Right lung (tissue), 10 donors: ENCODE measurements at places on chromosomes 7 and 10. TPM values are rescaled to one million over a fixed set of nuclear protein-coding genes. Genes with fewer than 3 reads are reported as not detected.

GRCh38 chr10:81806842-81807241 is 68.2 kb upstream of the NRG3 start:
- no peak for DNase-seq

DNA sequence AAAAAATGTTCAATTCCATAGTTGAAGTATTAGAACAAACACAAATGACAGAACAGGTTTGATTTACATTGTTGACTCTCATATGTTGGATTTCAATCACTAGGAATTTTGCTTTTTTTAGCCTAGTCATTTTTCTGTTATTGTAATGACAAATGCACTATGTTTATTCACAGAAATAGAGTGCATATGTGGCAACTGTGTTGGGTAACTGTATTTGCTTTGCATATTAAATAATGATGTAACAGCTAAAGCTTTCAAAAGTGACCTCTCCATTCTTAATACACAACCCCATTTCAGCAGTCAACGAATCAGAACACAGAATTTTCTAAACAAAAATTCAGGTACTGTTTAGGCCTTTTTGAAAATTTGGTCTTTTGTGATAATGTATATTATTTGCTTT is 54.0 kb upstream of the SLC26A5 start:
- DNase-seq = no peak

DNA sequence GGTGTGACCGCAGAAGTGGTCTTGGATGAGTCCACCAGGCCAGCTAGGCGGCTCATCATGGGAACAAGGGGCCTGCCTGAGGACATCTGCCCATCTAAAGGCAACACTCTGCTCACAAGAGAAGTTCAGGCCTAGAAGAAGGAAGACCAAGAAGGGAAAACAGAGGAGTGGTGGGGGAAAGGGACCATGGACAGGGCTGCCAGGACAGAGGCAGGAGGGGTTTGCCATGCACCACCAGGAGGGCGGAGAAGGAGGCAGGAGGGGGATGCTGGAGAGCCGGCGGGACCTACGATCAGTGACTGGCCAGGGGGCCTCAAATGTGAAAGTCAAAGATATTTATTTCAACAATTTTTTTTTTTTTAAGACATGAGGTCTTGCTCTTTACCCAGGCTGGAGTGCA is 33.1 kb downstream of the GAD2 start:
- no peak for DNase-seq

The ANKRD22 gene
- 0.79 TPM for polyA plus RNA-seq

DNA sequence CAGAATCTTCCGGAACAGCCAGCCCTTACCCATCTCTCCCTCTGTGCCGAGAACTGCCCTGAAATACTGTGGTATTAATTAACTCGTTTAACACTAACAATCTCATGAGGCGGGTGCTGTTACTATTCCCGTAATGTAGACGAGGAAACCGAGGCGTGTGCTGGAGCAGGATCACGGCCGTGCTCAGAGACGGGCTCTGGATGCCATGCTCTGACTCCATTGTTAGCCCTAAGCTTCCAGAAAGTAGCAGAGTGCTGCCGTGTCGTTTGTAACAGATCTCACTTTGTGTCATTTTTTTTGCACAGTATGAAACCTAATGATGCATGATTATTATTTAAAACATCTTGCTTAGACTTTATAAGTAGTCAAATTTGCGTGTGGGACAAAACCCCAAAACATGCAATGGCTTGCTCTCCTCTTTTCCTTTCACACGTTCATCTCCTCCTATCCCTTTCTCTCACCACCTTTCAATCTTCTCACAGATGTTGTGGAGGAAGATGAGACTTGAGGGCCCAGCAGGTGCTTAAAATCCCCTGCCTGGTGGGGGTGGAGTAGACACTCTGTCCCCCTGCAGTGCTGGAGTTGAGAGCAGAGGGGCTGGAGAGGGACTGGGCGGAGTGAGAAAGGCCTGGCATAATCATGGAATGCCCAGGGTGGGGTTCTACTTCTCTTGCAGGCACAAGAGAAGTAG is 482 bp upstream of the ACTR3C start:
- DNase-seq = peak; percentile 23

The COL1A2 gene
- 1,095 TPM for polyA plus RNA-seq

DNA sequence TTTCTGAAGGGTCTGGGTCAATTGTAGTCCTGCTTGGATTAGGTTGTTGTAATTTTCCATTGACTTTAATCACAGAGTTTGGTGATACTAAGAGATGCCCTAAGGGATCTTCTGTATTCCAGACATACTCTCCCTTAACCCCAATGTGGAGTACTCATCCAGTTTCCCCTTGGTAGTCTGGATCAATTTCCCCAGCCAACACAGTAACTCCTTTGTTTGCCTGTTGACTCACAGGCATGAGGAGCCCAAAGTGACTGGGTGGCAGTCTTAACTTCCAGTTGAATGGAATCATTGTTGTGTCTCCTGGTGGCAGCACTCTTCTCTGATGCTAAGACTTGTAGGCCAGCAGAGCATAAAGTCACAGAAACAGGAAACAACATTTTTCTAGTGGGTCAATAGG is 41.5 kb upstream of the PIK3CG start:
- no peak for DNase-seq

The NCF1 gene
- polyA plus RNA-seq = 2.3 TPM

GRCh38 chr7:78620920-78621319 is 822.3 kb downstream of the PHTF2 start:
- no peak for DNase-seq

The STEAP4 gene
- polyA plus RNA-seq = 10.9 TPM

- no peak for DNase-seq
Observed at GRCh38 chr10:88661018-88661417, 3.2 kb upstream of the LIPF start.

The DPYSL4 gene
- 13.5 TPM for polyA plus RNA-seq

DNA sequence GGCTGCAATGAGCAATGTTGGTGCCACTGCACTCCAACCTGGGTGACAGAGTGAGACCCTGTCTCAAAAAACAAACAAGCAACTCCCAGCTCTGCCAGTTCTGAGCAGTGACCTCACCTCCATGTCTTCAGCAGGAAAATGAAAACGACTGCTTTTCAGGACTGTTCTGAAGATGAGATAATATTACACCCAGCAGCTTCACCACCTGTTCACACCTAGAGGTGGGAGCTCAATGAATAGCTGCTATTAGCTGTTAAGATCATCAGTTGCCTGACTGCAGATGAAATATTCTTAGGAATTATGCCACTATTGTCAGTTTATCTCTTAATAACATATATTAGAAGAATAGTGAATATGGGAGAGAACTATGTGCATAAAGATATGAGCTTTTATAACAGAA is 48.4 kb upstream of the CYTH3 start:
- no peak for DNase-seq

GRCh38 chr10:132815168-132815857 is 29.4 kb upstream of the NKX6-2 start:
- no peak for DNase-seq

- DNase-seq = no peak
Observed at GRCh38 chr7:155681663-155682062, 37.2 kb downstream of the RBM33 start.

The ZNF722 gene
- not detected for polyA plus RNA-seq

- DNase-seq = no peak
Observed at GRCh38 chr10:71537681-71538080, 141.0 kb downstream of the CDH23 start.

The SLC18A2 gene
- 0.15 TPM for polyA plus RNA-seq

- DNase-seq = no peak
Observed at GRCh38 chr7:134703782-134704181, 57.1 kb downstream of the BPGM start.

DNA sequence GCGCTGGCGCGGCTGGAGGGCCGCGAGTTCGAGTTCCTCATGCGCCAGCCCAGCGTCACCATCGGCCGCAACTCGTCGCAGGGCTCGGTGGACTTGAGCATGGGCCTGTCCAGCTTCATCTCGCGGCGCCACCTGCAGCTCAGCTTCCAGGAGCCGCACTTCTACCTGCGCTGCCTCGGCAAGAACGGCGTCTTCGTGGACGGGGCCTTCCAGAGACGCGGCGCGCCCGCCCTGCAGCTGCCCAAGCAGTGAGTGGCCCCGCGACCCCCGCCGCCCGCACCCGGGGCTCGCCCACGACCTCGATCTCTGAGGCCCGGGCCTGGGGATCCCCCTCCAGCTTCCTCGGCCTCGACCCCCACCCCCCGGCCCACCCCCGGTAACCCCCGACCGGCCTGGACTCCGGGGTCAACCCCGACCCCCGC is 537 bp downstream of the FOXK1 start:
- DNase-seq = no peak

DNA sequence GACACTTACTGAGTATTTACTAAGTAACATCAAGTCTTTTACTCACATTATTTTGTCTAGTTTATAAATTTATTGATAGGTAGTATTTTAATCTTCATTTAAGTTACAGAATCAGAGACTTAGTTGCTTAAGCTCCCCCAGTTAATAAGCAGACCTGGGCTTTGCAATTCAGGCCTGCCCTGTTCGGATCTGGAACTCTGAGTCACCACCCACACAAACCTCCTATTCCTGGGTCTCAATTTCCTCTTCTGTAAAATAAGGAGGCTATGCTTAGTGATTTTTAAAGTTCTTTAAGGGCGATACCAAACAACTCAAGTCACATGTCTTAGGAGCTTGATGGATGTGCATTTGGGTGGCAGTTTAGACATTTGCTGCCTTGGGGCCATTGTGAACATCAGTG is 3.5 kb upstream of the MGAM start:
- DNase-seq = no peak

DNA sequence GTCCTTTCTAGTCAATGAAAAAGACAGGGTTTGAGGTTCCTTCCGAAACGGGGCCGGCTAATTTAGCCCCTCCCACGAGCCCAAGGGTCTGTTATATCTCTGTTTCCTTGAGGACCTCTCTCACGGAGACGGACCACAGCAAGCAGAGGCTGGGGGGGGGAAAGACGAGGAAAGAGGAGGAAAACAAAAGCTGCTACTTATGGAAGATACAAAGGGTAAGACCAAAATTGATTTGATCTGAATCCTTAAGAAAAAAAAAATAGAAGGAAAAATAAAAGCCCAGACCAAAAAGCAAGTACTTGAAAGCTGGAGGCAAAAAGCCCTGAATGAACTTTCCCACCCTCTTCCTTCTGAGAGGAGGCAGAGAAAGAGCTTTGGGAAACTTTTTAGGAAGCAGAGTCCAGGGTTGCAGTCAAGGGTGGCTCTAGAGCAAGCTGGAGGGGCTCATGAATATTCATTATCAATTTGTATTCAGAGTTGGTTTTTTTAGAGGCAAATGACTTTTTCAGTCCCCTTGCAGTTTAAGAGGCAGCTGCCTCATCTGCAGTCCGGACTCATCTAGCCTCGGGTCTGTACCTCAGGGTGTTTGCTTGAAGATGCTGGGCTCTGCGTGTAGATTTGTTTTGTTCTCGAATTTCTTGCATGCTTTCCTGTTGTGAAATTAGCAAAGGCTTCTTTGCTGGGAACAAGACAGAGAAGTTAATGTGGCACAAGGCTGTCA is at the start of gene ENTPD1:
Gene ENTPD1 (plus strand): TSS at position 123 of the 721 bp plus-strand sequence. CDS start 77 bp downstream, at position 200.
- DNase-seq = no peak
